Cortex of kidney (tissue), 1 donor: ENCODE measurements at places on chromosomes 3 and 15.

DNA sequence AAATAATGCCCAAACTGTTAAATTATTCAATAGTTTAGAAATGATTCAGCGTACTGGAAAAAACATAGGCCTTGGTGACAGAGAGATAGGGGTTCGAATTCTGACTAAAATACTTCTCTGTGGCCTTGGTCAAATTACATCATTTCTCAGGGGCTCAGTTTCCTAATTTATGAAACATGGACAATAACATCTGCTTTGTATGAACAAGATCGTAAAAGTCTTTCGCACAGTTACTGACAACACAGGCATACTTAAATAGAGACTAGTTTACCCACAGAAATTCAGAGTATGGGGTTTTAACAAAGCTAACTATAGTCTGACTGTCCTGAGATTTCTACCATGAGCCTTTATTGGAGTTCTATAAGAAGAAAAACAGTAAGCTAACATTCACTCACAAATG, 440.4 kb downstream of the FHIT start:
- no peak for DNase-seq

- no peak for DNase-seq
These were observed 245.5 kb upstream of the MANF start for GRCh38 chr3:51139616-51140015.

GRCh38 chr15:64110950-64111678, 15.3 kb downstream of the SNX1 start:
- DNase-seq, result no peak

DNA sequence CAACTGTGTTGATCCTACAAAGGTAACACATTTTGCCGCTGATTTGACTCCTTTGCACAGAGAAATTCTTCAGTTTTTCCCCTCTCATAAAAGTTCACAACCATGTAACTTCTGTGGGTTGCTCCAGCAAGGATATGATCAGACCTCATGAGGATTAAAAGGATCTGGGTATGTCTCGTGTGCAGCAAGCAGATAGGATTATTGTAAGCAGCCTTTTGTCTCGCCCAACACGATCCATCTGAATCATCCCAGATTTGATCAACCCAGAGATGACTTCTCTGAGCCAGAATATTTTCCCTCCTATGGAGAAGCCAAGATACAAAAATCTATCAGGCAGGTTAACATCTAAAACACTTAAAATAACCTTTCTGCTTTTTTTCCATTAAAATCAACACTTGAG, 12.8 kb upstream of the BNIP2 start:
- no peak for DNase-seq

DNA sequence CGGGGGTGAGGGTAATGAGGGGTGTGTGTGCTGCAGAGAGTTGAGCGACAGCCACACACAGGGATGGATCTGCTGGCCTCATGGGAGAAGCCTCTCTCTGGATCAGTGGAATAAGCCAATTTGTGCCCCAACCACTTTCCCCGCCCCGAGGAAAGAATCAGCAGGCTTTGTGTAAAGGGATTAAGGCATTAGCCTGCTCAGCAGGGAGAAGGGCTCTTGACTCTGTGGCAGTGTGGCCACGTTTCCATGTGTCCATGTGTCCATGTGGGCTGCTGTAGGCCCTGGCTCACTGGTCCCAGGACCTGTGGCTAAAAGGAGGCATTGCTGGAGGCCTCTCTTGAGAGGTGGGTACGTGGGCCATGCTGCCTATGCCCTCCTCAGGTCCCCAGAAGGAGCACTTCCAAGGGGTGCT, 104.7 kb downstream of the HMG20A start:
- no peak for DNase-seq

DNA sequence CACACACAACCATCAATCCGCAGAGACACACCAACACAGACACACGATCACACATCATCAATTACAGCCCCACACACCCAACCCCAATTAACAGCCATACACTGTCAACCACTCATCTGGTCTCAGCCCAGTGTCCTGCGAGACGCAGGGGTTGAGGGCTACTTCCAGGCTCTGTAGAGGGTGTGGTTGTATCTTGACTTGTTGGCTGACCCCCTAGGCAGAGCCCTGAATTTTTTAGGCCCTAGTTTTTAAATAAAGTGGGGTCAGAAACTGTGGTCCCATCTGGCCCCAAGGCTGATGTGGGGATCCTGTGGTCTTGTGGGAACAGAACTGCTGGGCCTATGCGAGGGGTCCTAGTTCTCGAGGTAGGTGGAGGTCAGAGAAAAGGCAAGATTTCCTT, 9.2 kb downstream of the VILL start:
- no peak for DNase-seq

DNA sequence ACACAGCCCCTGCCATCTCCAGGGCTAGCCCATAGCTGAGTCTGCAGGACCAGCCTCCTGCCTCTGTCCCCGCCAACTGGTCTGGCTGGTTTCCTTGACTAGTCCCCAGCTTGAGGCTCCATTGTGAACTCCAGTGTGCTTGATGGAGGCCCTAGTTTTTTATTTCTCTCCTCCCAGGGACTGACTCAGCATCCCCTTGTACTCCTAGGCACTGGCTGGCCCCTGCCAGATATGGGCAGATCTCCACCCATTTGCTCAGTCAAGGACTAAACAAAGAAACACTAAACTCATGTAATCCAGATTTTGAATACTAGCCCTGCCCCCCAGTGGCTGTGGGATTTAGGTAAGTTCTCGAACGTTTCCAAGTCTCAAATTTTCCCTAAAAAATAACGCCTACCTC, 415.4 kb upstream of the RORA start:
- DNase-seq, result no peak

GRCh38 chr3:150773616-150774192, 10.7 kb upstream of the SIAH2 start:
- no peak for DNase-seq

GRCh38 chr3:23203708-23204330, 692 bp downstream of the UBE2E2 start:
- no peak for DNase-seq

DNA sequence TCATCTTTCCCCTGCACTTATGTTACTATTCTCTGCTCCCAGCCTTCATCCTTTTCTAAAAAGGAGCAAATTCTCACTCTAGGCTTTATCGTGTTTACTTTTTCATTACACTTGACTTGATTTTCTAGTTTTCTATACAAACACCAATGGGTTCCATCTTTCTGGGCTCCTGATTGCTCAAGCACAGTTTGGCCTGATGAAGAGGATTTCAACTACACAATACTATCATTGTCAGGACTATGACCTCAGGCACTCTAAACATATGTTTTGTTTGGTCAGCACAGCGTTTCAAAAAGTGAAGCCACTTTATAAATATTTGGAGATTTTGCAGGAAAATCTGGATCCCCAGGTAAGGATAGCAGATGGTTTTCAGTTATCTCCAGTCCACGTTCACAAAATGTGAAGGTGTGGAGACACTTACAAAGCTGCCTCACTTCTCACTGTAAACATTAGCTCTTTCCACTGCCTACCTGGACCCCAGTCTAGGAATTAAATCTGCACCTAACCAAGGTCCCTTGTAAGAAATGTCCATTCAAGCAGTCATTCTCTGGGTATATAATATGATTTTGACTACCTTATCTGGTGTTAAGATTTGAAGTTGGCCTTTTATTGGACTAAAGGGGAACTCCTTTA, 86.2 kb downstream of the TGFBR2 start:
- no peak for DNase-seq

DNA sequence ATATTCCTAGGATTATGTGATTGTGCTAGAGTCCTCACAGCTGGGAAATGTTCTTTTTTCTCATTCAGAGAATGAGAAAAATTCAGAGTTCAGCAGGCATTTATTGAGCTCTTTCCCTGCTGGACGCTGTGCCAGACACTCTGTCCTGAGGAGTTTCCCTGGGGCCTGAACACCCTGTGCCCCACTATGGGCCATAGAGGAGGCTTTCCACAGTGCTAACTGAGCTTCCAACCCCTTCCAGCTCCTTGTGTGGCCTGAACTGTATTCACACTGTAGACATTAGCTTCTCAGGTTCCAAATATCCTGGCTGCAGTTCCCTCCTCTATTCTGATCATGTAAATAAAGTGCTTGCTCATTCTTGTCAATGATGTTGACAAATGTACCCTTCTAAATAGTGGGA, 10.0 kb downstream of the ABHD2 start:
- DNase-seq, result no peak

DNA sequence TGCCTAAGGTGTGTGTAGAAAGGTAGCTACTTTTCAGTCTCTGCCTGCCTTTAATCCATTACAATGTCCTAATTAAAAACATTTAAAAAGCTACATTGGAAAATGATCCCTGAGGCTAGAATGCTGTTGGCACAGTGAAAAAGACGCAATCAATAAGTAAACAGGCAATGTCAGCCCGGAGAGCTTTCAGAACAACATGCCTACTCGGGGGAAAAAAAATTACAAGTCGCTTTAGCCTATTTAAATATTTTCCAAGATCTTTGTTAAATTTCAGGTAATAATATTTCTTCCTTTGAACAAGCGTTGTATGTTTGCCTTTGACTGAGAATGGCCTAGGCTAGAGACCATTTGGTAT, 46.6 kb upstream of the CD47 start:
- no peak for DNase-seq

DNA sequence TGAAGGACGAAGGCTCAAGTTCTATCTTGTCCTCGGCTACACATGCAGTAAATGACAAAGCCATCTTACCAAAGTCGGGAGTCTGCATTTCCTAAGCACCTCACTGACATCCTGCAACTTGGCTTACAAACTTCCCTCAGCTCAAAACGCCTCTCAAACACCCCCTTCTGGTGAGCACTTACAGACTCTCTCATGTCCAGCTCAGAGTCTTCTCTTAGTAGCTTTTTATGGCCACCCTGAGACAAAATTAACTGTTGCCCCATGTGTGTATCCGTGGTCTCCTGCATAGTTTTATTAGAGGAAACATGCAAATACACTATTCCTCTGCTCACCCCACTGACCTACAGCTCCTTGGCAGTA, 819.7 kb downstream of the FHIT start:
- DNase-seq, result no peak

- no peak for DNase-seq
These were observed 20.7 kb downstream of the HGD start for GRCh38 chr3:120661106-120661905.

DNA sequence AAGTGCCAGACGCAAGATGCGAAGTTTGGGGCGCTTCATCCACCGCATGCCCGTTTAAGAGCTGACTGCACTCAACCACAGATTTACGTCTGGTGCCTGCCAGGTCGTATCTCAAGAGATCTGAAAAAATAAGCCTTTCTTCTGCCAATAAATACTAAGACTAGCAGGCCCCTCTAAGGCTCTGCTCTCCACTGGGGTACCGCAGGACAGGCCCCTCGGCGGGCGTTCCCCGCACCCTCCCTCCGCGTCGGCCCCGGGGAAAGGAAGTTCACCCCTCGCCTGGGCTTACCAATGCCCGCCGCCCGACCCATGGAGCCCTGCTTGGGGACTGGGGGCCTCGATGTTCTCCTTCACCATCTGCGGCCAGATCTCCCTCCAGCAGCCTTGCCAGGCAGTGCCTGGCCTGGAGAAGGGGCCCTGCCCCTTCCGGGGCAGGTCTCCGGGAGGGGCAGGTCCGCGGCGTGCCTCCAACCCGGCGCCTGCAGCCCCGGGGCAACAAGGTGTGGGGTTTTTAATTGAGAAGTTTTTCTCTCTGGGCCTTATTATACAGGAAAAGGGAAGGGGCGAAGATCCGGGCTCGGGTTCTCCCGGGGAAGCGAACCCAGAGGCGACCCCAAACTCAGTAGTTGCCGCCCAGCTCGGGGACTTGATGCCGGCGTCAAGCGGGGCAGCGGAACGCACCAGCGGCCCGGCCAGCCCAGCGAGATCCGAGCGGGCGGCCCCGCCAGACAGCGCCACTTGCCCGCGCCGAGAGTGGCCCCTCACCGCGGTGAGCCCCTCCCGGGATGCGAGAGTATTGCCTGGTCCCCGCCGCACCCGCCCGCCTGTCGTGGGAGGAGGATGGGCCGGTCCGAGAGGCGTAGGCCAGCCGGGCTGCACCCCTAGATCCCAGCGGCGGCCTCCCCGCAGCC, 735 bp downstream of the GOLGA8B start:
- DNase-seq, result no peak

DNA sequence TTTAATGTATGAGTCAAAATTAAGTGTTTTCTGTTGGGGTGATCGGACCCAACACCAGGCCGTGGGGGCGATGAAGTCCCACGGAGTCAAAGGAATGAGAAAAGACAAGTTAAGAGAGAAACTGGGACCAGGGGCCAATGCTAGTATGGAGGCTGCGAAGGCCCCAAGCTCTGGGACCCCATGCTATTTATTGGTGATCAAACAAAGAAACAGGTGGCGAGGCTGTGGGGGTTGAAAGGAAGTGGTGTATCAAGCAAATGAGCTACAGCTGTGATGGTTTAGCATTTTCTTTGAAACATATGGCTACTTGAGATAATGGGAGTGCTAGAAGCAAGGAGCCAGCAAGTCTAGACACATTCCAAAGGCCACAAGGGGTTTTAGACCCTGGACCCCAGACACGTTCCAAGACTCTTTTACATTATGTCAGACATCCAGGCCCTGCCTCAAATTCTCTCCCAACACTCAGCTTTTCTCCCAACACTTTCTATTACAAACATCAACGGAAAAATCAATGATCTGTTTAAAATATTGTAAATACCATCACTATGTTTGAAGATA, 56.0 kb upstream of the SNRPN start:
- no peak for DNase-seq

DNA sequence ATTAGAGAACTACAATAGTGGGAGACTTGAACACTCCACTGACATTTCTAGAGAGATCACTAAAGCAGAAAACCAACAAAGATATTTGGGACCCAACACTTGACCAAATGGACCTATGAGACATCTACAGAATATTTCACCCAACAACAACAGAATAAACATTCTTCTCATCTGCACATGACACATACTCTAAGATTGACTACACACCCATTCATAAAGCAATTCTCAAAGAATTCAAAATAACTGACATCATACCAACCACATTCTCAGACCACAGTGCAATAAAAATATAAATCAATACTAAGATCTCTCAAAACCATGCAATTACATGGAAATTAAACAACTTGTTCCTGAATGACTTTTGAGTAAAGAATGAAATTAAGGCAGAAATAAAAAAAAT, 473.7 kb downstream of the LPP start:
- no peak for DNase-seq

DNA sequence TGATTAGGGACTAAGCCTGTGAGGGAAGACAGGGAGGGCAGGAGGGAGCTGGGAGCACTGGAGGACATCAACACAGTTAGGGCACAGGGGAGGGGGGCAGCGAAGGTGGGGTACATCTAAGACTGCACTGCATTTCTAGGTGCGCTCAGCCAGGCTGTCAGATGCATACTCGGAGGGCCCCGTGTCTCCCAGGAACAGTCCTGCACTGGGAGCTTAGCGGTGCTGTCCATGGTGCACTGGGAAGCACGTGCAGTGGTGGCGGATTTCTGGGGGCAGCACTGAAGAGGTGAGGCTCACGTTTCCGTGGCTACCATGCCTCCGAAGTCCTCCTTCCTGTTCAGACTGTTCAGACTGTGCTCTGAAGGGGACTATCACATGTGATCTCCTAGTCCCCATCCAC, 54.4 kb downstream of the ROPN1B start:
- no peak for DNase-seq

- no peak for DNase-seq
These were observed 103.6 kb upstream of the TBL1XR1 start for GRCh38 chr3:177300842-177301241.

- DNase-seq, result no peak
These were observed 574.9 kb downstream of the DIPK2A start for GRCh38 chr3:144546539-144546938.
